CD4-positive, alpha-beta T cell treated with Interleukin-1 beta for 1 hour (primary cell): ENCODE measurements at places on chromosomes 2 and 18.

- DNase-seq = no peak
Measured at GRCh38 chr2:201420442-201421113, 30.7 kb downstream of the TRAK2 start.

DNA sequence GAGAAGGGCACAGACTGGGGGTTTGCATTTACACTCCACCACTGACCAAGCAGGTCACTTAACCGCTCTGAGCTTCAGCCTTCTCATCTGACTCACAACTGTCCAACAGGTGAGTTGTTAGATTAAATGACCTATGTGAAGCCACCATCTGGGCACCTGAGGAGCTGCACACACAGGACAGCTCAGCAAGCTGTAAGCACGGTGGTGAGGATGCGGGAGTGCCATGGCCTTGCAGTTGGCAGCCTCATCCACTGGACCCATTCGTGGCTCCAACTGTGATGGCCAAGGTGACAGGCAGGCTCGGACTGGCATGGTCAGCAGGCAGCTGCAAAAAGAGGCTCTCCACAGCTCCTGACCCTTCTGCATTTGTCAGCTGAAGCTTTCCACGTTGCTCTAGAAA, 23.3 kb upstream of the AMMECR1L start:
- DNase-seq = no peak

DNA sequence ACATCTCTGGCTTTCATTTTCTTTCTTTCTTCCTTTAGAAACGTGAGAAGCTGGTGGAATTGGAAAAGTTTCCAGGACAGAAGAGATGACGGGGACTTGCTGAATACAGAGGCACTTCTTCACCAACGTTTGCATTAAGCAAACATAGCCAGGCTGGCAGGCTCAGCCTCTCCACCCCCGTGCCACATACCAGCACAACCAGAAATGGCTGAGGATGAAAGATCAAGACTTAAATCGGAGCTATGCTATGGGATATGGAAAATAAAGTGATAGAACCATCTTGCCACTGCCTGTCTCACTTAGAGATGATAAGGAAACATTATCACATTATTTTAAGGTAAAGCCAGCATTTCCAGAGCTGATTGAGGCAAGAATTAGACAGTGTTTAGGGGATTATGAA, 483.3 kb downstream of the BCL11A start:
- DNase-seq = no peak

DNA sequence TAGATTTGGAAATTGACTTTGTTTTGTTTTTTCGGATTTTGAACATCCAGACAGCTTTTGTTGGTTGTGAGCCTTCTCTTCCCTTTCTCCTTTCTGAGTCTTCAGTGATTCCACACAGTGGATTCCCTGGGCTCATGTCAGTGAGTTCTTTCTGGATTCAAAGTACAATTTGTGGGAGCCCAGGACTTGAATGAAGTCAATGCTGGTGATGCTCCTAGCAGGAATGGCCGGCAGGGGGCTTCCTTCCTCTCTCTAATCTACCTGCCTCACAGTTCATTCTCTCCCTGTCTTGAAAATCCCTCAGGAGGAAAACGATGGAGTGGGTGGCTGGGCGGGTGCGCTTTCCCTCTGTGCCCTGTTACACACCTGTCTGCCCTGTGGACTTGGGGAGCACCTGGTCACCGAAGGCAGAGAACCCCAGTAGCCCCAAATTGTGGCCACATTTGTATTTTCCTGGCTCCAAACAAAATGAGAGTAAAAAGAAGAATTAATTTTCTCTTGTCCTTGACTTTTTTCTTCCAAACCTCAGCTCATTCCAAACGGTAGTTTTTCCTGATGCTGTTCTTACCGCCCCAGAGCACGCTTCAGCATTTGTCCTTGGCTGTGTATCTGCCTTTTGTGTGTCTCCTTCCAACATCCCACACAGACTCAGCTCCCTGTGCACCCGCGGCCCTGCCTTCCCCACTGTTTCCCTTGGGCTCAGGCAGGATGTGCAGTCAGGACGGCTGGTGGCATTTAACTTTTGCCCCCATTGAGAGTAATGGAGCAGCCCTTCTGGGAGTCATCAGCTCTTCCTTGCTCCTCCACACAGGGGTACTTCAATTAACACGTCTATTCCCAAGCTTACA, 86.6 kb downstream of the MARCO start:
- DNase-seq = no peak

- no peak for DNase-seq
Measured at GRCh38 chr2:239344857-239345216, 56.0 kb downstream of the HDAC4 start.

- no peak for DNase-seq
Measured at GRCh38 chr2:109437325-109438090, 176.3 kb downstream of the SEPTIN10 start.

DNA sequence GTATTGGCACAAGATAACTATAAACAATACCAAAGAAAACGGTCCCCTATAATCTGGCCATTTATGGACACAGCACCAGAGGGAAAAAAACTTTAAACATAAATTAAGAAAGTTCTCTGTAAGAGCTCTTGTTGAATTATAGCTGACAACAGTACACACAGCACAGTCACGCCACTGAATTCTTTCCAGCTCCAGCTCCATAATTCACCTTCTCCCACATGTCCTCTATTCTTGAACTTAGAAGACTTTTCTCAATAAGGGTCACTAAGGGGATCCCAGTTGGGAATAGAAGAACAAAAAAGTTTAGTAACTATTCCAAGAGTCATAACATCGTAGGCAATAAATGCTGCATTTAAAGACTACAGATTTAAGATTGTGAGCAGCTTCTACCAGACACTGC, 124.6 kb upstream of the CYP1B1 start:
- no peak for DNase-seq

GRCh38 chr18:56207989-56208388, 430.4 kb downstream of the TXNL1 start:
- DNase-seq = no peak

DNA sequence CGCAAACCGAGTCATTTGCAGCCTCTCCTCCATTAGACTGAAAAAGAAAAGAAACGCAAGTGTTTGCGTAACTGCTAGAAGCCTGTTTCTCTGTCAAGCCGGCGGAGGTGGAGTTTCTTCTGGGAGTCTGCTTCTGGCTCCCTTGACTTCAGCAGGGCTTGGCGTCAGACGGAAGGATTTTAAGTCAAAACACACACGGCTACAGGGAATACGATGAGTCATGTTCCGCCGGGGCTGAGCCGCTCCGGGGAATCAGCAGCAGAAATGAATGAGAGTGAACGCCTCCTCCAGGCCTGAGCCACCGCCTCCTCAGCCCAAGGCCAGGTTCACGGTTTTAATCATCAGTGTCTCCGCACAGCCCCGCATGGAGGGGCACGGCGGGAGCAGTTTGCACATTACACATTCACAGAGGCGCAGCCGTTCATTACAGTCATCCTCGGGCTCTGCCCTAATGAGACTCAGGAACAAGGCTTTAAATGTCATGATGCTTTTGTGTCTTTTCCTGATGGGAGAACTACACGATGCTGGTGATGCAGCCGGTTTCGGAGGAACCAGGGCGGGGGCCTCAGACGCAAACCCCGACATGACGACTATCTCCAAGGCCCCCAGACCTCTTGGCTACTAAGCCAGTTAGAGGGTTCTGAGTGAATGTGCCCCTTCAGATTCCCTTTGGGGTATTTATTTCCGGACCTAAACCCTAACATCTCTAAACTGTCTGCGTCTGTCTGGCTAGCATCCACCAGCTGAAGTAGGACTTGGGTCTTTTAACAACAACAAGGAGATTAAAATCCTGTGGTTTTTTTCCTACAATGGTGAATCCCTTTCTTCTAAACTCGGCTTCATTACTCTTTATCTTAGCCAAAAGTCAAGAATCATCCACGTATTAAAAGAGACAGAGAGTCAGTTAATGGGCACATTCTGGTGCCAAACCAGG, 11.1 kb upstream of the SCG2 start:
- DNase-seq = no peak

DNA sequence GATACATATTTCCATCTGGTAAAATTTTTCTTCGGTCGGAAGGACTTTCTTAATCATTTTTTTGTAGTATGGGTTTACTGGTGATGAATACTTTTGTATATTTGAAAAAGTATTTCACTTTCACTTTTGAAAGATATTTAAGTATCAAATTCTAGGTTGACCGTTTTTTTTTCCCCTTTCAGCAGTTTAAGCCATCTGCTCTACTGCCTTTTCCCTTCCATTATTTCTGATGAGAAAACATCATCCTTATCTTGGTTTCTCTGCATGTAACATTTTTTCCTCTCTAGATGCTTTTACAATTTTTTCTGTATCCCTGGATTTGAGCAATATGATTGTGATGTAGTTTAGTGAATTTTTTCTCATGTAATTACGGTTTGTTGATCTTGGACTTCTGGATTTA, 87.0 kb downstream of the MTX2 start:
- DNase-seq = no peak

DNA sequence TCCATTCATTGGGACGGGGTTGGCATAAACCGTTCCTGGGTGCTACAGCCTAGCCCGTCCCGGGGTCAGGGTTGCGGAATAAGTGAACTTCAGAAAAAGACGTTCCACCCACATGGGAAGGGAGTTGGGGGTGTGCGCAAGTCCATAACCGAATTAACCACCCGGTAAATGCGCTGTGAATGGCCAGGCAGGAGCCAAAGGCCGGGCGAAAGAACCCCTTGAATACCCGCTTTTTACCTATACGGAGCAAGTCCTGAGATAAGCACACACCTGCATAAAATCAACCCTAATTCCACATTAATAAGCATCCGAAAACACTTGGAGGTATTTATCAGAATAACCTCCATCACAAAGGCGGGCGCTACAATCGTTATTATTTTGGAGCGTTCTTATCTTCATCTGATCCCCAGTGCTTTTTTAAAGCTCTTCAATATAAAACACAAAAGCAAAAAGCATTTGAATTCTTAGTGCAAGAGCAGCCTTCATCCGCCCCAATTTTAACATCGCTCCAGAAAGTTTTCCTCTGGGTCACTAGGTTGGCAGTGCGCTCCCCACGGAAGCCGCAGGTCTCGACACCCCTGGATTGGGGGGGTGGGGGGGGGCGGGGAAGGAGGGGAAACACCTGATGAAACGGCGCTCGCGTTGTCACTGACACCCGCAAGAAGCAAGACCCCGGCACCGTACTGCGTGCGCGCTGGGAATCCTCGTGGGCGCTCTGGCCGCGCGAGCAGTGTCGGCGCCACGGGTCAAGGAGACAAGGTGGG, 1.2 kb downstream of the SATB2 start:
- no peak for DNase-seq

DNA sequence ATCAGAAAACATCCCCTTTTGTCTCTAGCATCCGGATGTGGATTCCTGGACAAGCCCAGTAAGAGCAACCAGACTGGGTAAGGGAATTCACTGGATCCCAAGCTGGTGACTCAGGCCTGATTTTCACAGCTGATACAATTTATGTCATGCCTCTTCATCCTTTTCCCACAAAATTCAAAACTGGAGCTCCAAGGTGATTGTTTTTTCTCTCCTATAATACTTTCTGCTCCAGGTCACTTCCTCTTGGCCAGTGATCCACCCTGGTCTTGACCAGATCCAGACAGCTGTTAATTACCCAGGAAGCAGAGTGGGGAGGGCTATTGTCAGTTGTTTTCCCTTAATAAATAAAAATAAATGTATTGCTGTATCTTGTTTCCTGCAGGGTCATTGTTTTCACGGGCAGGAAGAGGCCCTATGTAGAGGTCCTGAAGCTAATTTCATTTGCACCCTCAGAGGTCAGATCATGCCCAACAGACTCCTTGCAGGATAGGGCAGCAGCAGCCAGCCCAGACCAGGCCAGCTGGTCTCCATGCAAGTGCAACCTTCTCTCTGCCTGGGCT, 57.6 kb downstream of the EVA1A start:
- DNase-seq = no peak

DNA sequence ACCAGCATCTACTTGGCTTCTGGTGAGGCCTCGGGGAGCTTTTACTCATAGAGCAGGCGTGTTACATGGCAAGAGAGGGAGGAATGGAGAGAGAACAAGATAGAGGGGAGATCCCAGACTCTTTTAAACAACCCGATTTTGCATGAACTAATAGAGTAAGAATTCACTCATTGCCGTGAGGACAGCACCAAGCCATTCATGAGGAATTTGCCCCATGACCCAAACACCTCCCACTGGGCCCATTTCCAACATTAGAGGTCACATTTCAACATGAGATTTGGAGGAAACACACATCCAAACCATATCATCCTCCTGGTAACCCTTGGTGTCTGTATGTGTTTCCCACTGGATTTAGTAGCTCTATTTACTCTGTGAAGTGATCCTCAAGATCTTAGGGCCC, 249.9 kb upstream of the SP5 start:
- no peak for DNase-seq

GRCh38 chr18:55185391-55185790, 226.1 kb upstream of the CCDC68 start:
- DNase-seq = no peak

- DNase-seq = no peak
Measured at GRCh38 chr2:71181316-71181715, 45.6 kb downstream of the PAIP2B start.

DNA sequence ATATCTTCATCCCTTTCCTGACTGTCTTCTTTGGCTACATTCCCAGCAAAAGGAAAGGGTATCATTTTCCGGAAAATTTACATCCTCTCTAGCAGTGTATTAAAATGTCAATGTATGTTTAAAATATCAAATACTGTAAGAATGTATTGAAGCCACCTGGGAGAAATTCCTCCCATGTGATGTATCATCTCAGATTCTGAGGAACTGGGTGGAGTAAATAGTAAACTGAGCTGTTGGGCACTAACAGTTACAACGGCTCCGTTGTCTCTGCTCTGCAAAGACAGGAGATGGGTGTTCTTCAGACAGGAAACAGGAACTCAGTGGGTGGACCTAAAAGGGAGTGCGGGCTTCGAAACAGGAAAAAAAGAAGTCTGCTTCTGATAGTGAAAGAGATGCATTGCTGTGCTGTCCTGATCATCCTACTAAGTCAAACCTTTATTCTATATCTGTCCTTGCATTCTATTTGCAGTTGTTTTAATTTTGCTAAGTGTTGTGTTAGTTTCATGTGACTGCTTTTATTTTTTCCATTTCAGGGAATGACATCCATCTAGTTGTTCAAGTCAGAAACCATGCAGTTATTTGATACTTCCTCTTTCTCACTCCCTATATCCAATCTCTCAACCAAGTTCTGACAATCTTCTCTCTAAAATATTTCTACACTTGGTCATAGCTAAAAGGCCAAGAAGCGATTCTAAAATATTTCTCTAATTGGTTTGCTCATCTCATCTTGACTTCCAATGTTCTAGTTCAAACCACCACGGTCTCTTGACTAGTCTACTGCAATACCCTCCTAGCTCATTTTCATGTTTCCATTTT, 19.4 kb downstream of the DOK1 start:
- DNase-seq = peak; percentile 37

DNA sequence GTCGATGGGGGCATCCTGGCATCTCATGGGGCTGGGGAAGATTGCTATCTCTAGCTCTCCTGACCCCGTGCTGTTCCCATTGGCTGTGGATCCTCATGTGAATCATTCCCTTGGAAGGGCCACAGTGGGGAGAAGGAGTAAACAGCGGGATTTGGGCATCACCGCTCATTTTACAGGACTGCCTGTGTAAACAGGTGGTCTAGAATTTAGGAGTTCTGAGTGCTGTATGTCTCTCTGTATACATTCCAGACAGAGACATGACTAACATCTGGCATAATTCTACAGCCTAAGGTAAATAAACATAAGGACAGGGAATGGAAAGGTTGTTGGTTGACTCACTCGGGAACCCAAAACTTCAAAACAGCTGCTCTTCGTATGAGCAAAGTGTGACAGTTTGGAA, 92.7 kb downstream of the COPS8 start:
- no peak for DNase-seq

- no peak for DNase-seq
Measured at GRCh38 chr18:7105268-7105667, 12.3 kb downstream of the LAMA1 start.

GRCh38 chr2:232880764-232881351, 10.8 kb downstream of the SNORC start:
- DNase-seq = no peak

GRCh38 chr2:118834901-118835745, 12.3 kb downstream of the EN1 start:
- no peak for DNase-seq
